Stimulated activated CD8-positive, alpha-beta memory T cell treated with anti-CD3 and anti-CD28 coated beads, Interleukin-15, amount 100 ng/mL, for 24 hours (primary cell): ENCODE measurements at places on chromosomes 6 and 20.

GRCh38 chr6:134714679-134715078, 235.2 kb downstream of the ALDH8A1 start:
- DNase-seq: no peak

DNA sequence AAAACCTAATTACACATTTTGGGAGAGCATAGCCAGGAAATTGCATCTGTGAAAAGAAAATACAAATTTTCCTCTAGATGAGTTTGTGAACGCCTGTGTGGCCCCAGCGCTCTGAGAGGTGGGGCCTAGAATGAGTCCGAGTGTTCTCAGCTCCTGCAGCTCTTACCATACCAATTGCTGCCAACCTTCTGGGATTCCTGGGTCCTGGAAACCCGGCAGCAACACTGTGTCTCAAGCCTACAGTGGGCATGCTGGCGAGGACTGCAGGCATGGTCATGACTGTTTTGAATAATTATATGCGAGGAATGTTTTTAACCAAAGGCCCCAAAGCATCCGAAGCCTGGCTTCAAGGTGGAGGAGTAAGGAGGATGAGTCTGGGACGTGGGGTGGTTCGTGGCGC, 90.4 kb downstream of the SERAC1 start:
- DNase-seq: no peak

GRCh38 chr6:35280903-35281302, 16.7 kb upstream of the DEF6 start:
- no peak for DNase-seq

DNA sequence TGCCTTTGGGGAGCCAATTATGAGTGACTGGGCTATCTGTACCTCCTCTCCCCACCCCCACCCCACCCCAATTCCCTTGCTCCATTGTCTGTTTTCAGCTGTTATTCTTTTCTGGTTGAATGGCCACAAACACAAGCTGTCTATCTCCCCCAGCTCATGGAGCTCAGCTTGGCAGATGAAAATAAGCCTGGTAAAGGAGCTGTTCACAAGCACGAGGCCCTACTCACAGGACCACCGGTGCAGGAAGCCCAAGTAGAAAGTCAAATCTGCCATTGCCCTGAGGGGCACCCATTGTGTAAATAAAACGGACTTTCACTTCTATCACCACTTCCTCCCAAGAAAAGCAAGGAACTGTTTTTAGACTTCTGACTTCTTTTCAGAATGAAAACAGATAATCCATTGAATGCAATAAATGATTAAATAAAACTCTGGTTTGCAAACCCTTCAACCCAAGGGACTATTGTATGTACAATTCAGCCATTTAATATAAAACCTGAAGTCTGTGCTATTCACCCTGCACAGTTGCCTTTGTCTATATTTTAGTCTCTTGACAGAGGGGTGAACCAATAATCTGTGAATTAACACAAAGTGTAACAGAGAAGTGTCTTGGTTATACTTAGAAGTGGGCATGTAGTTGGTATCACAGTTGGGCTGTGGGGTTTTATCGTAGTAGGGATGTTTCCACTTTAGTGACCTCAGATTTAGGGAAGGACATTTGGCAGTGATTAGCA, 27.7 kb downstream of the RIPOR2 start:
- no peak for DNase-seq

DNA sequence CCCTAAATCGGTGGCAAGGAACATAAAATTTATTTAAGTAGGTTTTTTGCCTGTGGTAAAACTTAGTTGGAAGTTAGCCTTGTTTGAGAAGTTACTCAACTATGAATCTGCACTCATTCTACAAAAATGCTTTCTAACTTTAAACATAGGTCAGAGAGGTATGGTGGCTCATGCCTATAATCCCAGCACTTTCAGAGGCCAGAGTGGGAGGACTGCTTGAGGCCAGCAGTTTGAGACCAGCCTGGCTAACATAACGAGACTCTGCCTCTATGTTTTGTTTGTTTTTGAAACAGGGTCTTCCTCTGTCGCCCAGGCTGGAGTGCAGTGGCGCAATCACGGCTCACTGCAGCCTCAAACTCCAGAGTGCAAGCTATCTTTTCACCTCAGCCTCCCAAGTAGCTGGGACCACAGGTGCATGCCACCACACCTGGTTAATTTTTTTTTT, 16.2 kb downstream of the USP49 start:
- DNase-seq: no peak

GRCh38 chr6:147564556-147564955, 56.1 kb downstream of the SAMD5 start:
- no peak for DNase-seq

- DNase-seq: no peak
Measured at GRCh38 chr6:16168858-16169257, 40.0 kb downstream of the MYLIP start.

DNA sequence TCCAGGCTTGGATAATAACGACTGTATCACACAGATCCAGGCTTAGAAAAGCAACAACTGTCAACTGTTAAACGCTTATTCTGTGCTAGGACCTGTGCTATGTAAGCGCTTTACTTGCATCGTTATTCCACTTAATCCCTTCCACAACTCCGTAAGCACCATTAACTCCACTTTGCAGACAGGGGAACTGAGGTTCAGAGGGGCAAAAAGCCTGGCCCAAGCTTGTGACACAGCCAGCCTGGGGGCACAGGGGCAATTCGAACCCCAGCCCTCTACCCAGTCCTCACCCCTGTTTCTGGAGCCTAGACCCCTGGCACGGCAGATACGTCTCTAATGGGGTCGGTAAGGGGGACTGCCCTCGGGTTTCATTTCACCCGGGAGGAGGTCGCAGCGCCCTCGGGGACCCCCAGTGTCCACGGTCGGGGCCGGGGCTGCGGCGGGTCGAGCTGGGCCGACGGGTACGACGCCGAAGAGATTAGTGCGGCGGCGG, 411 bp downstream of the DSN1 start:
- DNase-seq: no peak
